ENCODE measurements at places on chromosomes 12 and 14.

- no peak for DNase-seq
Measured at GRCh38 chr12:6257007-6257406, 53.5 kb upstream of the PLEKHG6 start.

GRCh38 chr14:31307198-31307597 is 99.6 kb upstream of the HECTD1 start:
- DNase-seq: no peak

GRCh38 chr14:99272899-99273765 is 1.1 kb upstream of the BCL11B start:
- no peak for DNase-seq

GRCh38 chr12:50322206-50322605 is 38.9 kb upstream of the LIMA1 start:
- DNase-seq: no peak

- no peak for DNase-seq
Measured at GRCh38 chr14:34554540-34555250, 15.2 kb upstream of the EAPP start.

GRCh38 chr14:20278414-20278813 is 27.3 kb downstream of the TTC5 start:
- peak; percentile 56 for DNase-seq

DNA sequence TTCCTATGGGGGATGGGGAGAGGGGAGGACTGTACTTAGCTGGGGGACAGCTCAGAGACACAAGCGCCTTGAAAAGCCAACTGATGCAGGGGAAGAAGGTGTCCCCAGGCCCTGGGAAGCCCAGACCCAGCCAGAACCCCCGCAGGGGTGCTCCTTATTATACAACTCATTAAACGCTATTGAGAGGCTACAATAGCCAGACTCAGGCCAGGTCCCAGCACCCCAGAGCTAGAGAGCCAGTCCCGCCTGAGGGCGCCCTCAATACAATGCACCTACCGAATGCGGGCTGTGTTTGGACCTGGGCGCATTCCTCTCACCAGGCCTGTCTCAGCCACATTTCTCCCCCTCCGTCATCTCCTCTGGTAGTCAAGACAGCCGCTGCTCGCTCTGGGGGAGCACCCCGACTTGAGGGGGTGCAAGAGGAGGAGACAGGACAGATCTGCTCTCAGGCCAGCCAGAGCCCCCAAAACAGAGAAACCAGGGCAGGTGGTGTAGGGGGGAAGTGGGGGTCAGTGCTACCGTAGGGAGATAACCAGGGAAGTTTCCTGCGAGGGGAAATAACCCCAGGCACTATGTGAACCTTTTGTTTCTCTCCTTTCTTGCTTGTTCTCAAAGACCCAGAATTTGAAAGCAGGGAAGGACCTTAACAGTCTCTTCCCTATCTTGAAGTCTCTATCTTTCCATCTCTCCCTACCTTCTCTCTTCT is 6.1 kb upstream of the ASIC1 start:
- no peak for DNase-seq

- peak; percentile 57 for DNase-seq
Measured at GRCh38 chr12:12723149-12723680, 6.0 kb downstream of the CDKN1B start.

DNA sequence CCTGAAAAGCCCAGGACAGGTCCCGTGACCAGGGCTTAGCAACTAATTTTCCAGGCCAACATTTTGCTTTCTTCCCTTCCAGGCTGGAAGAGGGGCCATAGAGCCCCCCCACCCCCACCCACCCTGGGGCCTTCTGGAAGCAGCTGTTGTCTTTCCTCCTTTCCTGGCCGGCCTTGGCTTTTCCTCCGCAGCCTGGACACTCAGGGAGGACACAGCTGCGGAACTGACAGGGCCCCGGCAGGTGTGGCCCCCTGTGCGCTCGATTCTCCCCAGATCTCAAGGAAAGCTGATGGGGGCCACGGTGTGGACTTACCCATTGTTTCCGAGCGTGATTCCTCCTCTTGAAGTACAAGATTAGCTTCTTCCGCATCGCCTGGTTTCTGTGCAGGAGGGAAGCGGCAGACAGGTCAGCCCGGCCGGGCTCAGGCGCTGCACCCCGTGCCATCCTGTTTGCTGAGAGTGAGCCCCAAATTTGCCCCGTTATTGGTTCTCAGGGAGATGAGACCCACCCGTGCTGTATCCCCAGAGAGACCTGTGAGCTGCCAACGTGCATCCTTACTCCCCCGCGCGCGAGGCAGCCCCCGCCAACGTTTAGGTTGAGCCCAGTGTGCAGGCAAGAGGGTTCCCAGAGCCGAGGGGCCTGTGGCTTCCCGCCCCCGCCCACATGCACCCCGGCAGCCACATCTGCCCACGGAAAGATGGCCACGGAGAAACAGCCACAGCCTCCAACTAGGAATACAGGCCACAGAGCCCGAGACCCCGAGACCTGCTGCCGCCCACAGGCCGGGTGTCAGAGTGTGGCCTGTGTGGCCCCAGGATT is 129.6 kb downstream of the NCOR2 start:
- no peak for DNase-seq

DNA sequence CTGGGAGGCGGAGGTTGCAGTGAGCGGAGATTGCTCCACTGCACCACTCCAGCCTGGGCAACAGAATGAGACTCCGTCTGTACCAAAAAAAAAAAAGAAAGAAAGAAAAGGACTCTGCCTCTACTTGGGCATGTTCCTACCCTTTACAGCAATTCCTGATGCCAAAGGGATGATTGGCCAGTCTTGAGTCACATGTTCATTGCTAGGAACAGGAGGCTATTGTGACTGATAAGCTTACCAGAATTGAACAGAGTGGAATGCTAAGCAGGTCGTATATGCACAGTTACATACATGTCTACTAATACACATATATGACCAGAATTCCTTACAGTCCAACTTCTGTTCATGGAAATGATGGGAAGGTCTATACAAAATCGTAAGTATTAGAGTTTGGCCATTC is 34.3 kb downstream of the KLHDC1 start:
- DNase-seq: no peak

DNA sequence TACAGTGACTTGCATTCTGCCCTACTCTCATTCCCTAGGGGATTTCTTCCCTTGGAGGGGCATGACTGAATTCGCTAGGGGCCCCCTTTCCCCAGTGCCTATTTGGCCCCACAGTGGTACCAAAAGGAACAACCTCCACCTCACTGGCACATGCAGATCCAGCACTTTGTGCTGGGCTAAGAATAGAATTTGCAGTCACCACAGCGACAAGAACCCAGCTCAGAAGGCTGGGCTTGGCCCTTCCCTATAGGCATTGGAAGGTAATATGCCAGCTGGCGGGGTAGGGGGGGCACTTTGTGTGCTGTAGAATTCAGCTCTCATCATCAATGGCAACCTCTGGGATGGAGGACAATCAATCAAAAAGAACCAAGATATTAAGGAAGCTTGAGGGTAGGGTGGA is 13.9 kb downstream of the BAZ2A start:
- DNase-seq: no peak

DNA sequence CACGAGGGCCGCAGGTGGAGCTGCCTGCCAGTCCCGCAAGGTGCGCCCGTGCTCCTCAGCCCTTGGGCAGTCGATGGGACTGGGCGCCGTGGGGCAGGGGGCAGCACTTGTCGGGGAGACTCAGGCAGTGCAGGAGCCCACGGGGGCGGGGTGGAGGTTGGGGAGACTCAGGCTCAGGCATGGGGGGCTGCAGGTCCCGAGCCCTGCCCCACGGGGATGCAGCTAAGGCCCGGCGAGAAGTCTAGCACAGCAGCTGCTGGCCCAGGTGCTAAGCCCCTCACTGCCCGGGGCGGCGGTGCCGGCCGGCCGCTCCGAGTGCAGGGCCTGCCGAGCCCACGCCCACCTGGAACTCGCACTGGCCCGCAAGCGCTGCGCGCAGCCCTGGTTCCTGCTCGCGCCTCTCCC is 39.2 kb upstream of the P2RX7 start:
- DNase-seq: no peak

All from KBM-7 (cell line).